ENCODE measurements at places on chromosomes 13 and 19.
A peak's percentile ranks its signal among the peaks of the same experiment; 100 is the strongest.

GRCh38 chr13:91308299-91308698 is 39.2 kb upstream of the MIR17HG start:
- no peak for DNase-seq

DNA sequence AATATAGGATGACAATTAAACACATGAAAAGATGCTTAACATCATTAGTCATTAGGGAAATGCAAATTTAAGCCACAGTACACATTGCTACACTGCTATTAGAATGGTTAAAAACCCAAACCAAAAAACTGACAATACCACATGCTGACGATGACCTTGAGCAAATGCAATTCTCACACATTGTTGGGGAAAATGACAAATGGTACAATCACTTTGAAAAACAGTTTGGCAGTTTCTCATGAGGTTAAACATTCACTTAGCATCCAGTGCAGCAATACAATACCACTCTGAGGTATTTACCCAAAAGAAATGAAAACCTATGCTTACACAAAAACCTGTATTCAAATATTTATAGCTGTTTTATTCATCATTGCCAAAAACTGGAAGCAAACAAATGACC is 11.3 kb downstream of the FLT3 start:
- DNase-seq = no peak

DNA sequence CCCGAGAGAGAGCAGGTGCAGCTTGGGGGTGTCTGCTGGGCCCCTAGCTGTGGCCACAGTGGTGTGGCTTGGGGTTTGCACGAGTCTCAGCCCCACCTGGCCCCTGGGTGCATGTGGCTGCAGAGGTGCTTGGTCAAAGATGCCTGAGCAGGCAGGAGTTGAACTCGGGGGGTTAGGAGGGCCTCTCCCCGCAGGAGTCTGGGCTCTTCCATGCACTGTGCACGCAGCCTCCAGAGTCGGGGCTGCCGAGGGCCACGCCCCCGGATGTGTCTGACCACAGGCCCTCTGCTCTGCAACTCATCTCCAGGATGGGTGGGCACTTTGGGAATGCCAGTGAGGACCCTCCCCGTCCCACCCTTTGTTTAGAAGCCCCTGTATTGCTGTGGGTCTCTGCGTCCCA is 91.5 kb upstream of the MCF2L start:
- no peak for DNase-seq

DNA sequence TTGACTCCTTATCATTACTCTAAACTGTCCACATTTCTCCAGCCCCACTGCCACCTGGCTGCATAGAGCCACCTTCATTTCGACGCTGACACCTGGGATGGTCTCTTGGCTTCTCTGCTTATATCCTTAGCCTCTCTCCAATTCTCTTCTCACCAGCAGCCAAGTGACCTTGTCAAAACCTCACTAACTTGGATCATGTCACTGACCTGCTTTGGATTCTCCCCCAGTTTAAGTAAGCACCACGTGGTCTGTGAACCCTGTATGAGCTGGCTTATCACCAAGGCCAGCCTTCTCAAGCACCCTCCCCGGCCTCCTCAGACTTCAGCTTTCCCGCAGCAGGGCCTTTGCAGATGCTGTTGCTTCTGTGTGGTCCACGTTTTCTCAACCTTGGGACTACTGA is 12.3 kb upstream of the GGACT start:
- DNase-seq = no peak

- peak; percentile 98 for DNase-seq
Observed at GRCh38 chr19:12722566-12723380, 959 bp downstream of the TNPO2 start.

DNA sequence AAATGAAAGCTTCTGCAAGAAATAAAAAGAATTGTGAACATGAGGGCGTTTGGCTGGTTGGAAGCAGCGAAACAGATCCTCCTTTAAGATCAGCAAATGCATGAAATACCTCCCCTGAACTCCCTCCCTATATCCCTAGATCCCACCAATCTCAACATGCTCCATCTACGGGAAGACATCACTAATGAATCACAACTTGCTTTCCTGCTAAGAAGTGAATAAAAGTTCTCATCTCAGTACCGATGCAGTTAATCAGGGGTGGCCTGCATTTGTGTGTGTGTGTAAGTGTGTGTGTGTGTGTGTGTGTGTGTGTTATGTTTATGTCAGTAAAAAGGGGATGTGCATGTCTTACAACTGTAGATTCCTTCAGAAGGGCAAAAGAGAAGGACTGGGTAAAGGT is 238.7 kb downstream of the LIG4 start:
- no peak for DNase-seq

DNA sequence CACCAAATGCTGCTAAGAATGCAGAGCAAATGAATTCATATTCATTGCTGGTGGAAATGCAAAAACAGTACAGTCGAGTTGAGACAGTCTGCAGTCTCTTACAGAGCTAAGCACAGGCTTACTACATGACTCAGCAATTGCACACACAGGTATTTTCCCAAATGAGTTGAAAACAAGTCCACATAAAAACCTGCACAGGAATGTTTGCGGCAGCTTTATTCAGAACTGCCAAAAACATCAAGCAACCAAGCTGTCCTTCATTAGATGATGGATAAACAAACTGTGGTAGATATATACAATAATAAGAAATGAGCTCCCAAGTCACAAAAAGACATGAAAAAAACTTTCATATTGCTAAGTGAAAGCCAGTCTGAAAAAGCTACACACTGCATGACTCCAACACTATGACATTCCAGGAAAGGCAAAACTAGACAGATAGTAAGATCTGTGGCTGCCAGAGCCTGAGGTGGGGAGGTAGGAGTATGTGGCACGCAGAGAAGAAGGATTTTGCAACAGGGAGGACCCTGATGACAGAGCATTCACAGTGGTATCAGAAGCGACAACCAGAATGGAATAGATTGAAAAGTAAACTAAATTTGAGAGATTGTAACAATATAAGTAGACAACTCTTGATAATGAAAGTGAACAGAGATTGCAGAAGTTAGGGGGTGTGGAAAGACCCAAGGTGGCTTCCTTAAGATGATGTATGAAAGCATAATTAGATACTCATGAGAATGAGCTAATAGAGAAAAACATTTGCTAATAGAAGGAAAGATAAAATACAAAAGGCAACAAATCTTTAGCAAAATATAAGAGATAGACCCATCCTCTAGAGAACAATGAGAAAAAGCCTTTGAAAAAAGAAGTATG is 52.7 kb downstream of the TSC22D1 start:
- DNase-seq = no peak

DNA sequence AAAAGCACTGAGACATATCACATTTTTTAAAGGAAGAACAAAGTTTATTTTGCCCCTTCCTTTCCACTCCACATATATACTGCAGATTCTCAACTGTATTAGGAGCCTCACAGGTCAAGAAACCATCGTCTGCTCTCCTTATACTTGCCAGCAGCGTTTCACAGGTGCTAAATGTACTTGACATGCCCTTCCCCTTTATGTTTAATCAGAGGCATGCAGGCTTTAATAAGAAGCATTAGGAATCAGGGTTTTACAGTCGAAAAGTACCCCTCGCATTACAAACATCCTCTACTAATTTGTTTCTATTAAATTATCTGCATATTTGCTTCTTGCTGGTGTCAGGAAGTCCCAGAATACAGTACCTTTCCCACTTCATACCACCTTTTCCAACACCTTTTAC is 3.7 kb upstream of the RAP2A start:
- DNase-seq = no peak

- peak; percentile 80 for DNase-seq
Observed at GRCh38 chr19:6801485-6802086, 29.1 kb downstream of the VAV1 start.

DNA sequence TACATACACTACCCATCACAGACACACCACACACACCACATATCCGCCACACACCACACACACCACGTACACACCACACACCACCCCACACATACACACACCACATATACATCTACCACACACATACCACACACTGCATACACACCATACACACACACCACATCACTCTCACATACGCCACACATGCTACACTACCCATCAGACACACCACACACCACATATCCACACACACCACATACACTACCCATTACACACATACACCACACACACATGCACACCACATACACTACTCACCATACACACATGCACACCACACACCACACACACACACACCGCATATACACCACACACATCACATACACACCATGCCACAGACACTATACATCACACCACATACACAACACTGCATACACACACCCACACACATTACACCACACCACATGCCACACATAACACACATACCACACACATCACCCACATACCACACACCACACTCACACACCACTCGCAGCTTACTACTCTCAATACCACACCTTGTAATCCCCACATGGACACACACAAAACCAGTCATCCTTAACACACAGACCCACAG is 9.5 kb downstream of the ERFL start:
- no peak for DNase-seq

- DNase-seq = no peak
Observed at GRCh38 chr19:2051773-2052704, 995 bp upstream of the MKNK2 start.

DNA sequence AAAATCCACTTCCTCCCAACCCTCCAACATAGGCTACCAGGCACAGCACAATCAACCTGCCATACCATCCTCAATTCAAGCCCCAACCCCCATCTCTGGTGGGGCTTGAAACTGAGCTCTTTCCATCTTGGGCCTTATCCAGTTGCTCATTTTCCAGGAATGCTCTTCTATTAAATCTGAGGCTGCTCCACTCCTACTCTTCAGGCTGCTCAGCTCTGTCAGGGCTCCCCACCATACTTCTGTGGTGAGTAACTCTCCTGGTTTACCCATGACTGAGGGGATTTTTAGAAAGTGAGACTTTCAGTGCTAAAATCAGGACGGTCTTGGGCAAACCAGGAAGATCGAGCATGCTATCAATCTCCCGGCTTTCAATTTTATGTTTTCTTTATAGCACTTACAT is 512.8 kb downstream of the LMO7 start:
- DNase-seq = no peak

- no peak for DNase-seq
Observed at GRCh38 chr19:17180997-17181702, 34.0 kb upstream of the USE1 start.

DNA sequence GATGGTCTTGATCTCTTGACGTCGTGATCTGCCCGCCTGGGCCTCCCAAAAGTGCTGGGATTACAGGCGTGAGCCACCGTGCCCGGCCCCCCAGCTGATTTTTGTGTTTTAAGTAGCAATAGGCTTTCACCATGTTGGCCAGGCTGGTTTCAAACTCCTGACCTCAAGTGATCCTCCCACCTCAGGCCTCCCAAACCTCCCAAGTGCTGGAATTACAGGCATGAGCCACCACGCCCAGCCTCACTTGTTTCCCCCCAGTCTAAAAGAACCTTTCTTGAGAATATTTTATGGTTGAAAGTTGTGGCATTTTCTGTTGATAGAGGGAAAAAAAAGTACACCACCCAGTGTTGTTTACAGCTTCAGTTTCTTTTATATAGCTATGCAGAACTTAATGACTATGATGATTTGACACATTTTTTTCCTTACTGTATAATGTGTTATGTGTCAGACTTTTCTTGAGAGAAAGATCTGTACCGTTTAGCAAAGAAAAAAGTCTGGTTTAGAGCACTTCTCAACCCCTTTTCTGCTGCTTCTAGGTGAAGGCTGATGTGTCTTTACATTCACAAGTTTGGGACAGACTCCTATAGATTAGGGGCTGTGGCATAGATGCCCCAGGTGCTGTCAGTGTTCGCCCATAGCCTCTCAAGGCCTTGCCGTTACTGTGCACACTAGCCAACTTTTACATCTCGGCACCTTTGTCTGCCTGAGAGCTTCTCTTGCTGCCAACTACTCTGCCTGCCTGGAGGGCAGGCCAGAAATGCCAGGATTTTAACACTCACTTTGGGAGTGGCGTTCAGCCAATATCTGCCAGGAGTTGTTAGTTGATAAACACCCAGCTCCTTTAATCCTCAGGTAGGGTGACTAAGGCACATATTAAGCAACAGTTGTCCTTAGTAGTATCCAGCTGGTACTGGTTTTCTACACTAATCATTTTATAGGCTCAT is 33.0 kb downstream of the KCTD4 start:
- peak; percentile 2 for DNase-seq

DNA sequence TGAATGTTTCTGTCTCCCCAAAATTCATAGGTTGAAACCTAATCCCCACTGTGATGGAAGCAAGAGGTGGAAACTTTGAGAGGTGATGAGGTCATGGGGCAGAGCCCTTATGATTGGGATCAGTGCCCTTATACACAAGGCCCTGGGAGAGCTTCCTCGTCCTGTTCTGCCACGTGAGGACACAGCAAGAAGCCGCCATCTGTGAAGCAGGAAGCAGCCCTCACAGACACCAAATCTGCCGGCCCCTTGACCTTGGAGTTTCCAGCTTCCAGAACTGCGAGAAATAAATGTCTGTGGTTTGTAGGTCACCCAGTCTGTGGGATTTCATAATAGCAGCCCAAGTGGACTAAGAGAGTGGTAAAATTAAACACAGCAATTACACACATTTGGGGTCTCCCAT is 737.4 kb downstream of the UQCRFS1 start:
- no peak for DNase-seq

DNA sequence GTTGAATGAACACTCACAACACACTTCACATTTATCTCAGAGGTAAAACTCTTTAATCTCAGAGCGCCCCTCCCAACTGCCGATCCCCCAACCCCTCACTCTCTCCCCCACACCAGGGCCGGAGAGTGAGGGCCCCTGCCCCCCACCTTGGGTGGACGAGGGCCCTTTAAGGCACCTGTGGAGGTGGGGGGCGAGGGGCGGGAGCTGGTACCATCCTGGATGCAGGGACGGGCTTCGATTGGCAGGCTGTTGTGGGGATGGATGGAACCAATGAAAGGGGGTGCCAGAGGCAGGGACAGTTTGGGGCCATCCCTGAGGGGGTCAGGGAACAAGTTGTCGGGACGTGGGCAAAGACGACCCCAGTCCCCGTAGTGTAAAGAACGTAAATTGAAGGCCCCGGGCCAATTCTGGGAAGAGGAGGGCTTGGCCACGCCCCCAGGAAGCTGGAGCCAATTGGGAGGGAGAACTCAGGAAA is 1.7 kb upstream of the PNKP start:
- DNase-seq = no peak

- DNase-seq = no peak
Observed at GRCh38 chr19:12720851-12721655, 2.7 kb downstream of the TNPO2 start.

- DNase-seq = no peak
Observed at GRCh38 chr13:52842441-52842840, 6.0 kb downstream of the PCDH8 start.

GRCh38 chr13:30865123-30866049 is 40.7 kb upstream of the MEDAG start:
- DNase-seq = peak; percentile 66
